ENCODE measurements at places on chromosomes 2 and 18.

GRCh38 chr18:5410582-5410981 is 115.1 kb upstream of the ZBTB14 start:
- DNase-seq: no peak

GRCh38 chr2:96175951-96176350 is 30.7 kb upstream of the DUSP2 start:
- DNase-seq: no peak

GRCh38 chr2:33292981-33293595 is 183.4 kb upstream of the RASGRP3 start:
- no peak for DNase-seq

DNA sequence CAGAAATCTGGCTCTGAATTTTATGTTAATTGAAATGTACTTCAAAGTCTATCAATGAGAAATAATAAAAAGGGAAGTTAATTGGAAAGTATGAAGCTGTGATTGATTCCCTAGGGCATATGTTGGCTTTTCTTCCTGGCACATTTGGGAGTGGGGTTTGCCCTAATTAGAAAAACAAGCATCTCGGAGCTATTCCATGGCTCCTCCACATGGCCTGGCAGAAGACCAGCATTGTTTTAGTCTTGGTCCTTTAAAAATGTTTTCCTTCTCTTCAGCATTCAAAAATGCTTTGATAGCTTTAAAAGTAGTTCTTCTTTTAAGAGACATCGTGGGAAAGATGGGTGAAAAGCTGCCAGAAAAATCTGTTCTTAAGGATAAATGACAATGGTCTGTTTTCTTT is 445.5 kb upstream of the PKDCC start:
- DNase-seq: no peak

GRCh38 chr2:232207174-232207573 is 171.4 kb upstream of the ALPP start:
- no peak for DNase-seq

- no peak for DNase-seq
Observed at GRCh38 chr18:6741232-6741663, 11.7 kb downstream of the ARHGAP28 start.

DNA sequence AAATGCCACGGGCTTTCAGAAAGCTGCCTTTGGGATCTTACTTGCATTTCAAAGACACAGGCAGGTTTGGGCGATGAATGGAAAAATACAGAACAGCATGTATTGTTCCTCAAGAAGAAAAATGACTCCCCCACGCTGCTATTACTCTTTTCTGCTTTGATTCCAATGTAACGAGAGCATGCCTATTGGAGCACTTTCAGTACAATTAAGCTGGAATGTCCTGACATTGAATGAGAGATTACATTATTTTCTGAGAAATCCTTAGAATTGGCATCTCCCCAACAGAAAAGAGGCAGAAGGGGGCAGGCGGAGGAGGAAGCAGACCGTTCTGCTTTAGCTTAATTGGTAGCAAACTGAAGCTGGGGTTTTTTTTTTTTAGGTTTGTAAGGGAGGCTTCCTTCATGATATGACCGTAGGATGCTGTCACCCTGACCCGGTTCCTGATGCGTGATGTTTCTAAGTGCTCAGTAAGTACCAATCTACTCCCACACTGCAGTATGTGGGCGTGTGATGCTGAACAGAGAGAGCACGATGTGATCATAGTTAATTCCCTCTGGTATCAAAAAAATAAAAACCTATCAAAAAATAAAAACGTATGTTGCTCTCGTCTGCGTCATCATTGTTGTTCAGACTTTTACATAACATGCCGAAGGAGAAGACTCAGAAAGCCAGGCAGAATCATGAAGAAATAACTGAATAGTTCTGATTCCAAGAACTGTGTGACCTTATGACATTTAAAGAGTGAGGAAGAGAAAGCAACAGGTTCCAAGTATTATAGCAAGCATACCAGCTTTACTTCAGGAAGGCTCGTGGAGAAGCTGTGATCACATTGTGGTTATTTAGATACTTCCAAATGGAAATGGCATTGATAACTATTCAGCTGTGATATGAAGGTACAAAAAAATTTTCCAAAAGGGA is 40.5 kb downstream of the LONRF2 start:
- DNase-seq: no peak

- DNase-seq: no peak
Observed at GRCh38 chr2:131394147-131394931, 30.4 kb upstream of the RAB6D start.

- no peak for DNase-seq
Observed at GRCh38 chr2:128362176-128362888, 43.7 kb upstream of the HS6ST1 start.

DNA sequence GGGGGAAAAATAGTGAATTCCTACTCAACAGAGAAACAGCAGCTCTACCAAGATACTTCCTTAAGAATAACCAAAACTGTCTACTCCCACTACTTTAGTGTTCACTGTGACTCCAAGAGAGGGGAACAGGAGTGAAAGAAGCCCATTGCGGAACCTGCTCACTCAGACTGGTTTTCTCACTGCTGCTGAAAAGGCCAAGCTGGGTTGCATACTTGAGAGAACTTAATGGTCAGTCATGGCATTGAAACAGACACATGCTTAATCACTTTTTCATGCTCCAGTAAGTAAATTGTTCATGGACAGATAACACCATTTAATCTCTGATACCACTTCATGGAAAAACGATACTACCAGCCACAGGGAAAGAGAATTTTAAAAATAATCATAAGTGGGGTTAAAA is 35.7 kb upstream of the SLC8A1 start:
- no peak for DNase-seq

GRCh38 chr2:239094867-239095266 is 247.0 kb downstream of the TWIST2 start:
- no peak for DNase-seq

- no peak for DNase-seq
Observed at GRCh38 chr2:202450785-202451184, 74.7 kb downstream of the BMPR2 start.

DNA sequence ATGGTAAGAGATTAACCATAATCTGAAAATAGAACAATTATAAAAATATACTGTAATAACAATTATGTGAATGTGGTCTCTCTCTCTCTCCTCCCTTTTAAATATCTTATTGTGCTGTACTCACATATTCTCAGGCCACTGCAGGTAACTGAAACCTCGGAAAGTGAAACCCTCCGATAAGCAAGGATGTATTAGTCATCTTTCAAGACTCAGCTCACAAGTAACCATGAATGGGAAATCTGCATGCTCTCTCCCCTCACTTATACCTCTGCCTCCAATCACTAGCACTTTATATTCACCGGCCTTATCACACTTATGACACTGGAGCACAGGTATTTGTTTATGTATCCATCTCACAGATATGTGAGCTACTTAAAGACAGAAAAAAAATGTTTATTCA is 139.7 kb downstream of the LRP2 start:
- DNase-seq: no peak

DNA sequence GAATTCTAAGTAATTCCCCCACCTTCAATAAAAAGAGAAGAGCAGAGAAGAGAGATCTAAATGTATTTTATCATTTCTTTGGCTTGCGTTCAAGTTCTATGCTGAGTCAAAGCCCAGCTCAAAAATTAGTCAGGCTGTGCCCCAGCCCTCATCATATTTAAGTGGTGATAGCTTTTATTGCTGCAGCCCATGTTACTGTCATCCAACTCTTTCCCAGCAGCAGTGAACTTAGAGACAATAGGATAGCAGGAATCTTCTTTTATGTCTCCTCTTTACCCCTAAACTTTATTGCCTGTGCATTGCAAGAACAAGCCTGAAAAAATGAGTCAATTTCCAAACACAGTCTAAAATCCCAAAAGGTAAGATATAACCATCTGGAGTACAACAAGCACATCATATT is 1599.3 kb upstream of the PIK3C3 start:
- no peak for DNase-seq

DNA sequence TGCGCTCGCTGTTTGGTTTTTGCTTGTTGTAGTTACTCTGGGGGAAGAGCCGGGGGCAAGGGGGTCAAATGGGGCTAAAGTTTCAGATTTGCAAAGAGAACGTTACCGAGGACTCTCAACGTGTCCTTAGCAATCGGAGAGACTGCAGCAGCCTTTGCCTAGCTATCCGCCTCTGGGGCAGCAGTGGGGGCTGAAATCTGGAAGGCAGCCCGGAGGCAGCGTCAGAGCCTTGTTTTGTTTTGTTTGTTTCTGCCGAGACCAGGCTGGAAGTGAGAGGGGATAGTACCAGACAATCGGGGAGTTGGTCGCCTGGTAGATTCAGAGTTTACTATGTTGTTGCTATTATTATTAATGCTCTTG is 1.2 kb downstream of the CDH20 start:
- no peak for DNase-seq

- no peak for DNase-seq
Observed at GRCh38 chr2:237000481-237000880, 85.2 kb upstream of the COPS8 start.

DNA sequence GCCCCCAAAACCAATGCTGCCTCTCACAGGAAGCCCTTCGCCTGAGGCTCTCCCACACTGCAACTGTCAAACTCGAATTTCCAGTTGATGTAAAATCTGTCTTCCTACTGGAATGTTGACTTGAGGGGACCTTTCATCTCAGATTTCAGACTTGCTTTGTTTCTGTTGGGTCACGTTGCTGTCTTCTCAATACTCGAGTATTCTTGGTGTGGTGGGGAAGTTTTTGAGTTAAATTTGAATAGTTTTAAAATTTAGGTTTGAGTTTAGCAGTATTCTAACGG is 50.8 kb downstream of the AGAP1 start:
- DNase-seq: no peak

- no peak for DNase-seq
Observed at GRCh38 chr2:226934546-226935201, 98.8 kb downstream of the RHBDD1 start.

DNA sequence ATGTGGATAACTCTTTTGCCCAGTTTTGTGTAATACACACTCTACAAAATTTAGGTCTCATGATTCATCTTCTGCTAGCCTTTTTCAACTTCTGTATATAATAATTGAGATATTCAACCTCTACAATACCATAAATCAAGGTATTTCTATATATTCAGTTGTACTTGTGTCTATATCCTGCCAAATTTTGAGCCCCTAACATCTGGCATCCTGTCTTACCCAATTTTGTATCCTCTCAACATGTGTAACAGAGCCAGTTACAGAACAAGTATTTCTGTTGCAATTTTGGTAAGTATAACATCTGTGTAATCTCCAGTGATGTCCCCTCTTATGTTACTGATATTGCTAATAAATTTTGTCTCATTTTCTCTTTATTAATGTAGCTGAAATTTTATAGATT is 145.8 kb downstream of the TRIB2 start:
- DNase-seq: no peak

DNA sequence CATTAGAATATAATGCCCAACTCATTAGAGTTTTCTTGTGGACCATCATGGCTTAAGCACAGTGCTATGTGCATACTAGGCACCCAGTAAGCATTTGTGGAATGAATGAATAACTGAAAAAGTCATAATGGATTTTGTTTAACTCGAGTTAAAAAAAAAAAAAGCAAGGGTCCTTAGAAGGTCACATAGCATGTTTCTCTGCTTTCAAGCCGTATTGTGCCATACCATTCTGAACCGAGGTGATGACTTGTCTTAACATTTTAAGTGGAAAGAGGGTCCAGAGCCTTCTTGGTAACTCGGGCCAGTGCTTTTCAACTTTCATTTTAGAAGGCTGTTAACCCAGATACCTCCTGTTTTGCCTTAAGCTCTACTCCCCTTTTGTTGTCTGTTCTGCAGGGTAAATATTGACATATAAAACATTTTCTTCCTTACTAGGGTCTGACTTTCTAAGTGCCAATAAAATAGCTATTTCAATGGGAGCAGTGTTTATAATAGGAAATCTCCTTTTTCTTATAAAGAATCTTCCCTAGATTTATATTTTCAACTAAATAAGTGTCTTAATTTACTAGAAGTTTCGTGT is 787 bp upstream of the ADGRF3 start:
- DNase-seq: no peak

GRCh38 chr18:56162311-56163265 is 475.8 kb downstream of the TXNL1 start:
- no peak for DNase-seq

- DNase-seq: no peak
Observed at GRCh38 chr18:54888378-54888777, 60.1 kb downstream of the RAB27B start.

- DNase-seq: no peak
Observed at GRCh38 chr2:197174539-197175094, 136.0 kb downstream of the ANKRD44 start.

DNA sequence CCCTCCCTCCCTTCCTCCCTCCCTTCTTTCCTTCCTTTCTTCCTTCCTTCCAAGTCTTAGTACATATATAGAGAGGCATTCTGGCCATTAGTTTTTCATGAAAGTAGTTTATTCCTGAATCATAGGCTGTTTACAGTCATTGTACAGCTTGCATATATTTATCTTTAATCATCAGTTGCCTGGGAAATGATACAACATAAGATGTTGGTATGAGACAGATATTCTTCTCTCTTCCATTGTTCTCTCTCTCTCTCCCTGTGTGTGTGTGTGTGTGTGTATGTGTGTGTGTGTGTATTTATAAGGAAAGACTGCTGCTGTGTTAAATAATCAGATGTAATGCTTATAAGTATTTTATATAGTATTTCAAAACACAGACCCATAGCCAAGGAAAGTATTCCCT is 289.8 kb upstream of the UBE2E3 start:
- no peak for DNase-seq

DNA sequence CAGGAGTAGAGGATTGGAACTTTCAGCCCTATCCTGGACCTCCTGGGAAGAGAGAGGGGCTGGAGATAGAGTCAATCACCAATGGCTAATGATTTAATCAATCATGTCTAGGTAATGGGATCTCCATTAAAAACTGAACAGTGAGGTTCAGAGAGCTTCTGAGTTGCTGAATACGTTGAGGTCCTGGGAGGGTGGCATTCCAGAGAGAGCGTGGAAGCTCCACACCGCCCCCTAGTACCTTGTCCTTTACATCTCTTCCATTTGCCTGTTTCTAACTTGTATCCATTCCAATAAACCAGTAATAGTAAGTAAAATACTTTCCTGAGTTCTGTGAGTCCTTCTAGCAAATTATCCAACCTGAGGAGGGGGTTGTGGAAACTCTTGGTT is 101.7 kb downstream of the B3GNT2 start:
- DNase-seq: no peak

GRCh38 chr2:163604941-163605555 is 130.8 kb downstream of the FIGN start:
- DNase-seq: no peak

DNA sequence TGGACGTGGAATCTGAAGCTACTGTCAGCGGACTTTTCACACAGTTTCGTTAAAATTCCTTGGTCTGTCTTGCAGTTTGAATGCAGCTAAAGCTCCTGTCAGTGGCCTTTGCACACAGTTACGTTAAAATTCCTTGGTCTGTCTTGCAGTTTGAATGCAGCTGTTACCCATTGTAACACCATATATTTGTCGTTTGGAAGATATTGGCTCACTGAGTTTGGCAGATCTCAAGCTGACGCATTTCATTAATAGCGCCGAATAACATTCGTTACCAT is 1.0 kb downstream of the LIMS1 start:
- DNase-seq: no peak

GRCh38 chr2:183010112-183010511 is 28.1 kb downstream of the NCKAP1 start:
- DNase-seq: no peak

Measured in activated gamma-delta T cell treated with Interleukin-2 at 50 U/mL for 16 hours (primary cell).